ENCODE measurements at places on chromosomes 5 and 9. TPM values are rescaled to one million over a fixed set of nuclear protein-coding genes. Genes with fewer than 3 reads are reported as not detected.

Gene MELK
- total RNA-seq, result 51.0 TPM

- no peak overlapping the region for H3K4me3 ChIP-seq
- DNase-seq, result no peak
- H3K36me3 ChIP-seq, result no peaks in the 10 kb centered on the region
- H3K4me1 ChIP-seq, result peaks cover 10% of the 10 kb centered on the region
- no peaks in the 10 kb centered on the region for H3K27me3 ChIP-seq
Measured at GRCh38 chr5:91266184-91266705, 116.9 kb downstream of the ARRDC3 start.

Gene GKAP1
- 3.2 TPM for total RNA-seq

DNA sequence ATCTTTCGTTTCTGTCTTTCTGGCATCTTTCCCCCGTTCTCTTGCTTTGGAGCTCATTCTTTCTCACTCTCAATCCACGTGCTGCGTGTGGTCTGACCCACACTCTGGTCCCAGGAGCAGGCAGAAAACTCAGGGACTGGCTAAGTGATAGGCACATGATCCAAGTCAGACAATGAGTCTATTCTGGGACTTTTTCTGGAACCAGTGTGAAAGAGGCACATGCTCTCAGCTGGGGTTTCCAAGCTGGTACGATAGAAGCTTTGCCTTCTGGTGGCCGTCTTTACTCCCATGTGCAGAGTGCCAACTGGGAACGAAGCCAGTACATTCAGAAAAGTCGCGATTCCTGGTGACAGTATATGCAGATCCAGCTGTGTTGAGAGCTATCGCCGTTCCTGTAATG is 94.4 kb downstream of the PDZD2 start:
- no peaks in the 10 kb centered on the region for H3K4me1 ChIP-seq
- H3K27me3 ChIP-seq, result no peaks in the 10 kb centered on the region
- no peaks in the 10 kb centered on the region for H3K36me3 ChIP-seq

GRCh38 chr5:42787073-42787472 is 24.6 kb downstream of the SELENOP start:
- H3K27me3 ChIP-seq, result no peaks in the 10 kb centered on the region
- H3K4me3 ChIP-seq, result no peak overlapping the region
- H3K27ac ChIP-seq, result no peak overlapping the region
- no peaks in the 10 kb centered on the region for H3K36me3 ChIP-seq
- DNase-seq, result no peak
- no peaks in the 10 kb centered on the region for H3K4me1 ChIP-seq

DNA sequence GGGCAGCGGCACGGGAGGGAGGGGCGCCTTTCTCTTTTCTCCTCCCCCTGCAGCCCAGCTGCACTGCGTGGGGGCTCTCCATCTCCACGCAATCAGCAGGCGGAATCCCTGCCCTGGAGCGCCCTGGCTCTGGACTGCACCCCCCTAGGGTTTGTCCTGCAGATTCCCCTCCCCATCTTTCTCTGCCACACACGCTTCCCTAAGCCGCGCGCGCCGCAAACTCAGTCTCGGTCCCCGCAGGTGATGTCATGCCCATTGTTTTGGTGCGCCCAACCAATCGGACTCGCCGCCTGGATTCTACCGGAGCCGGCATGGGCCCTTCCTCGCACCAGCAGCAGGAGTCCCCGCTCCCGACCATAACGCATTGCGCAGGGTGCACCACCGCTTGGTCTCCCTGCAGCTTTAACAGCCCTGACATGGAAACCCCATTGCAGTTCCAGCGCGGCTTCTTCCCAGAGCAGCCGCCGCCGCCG is at the start of gene KCNN2:
Gene KCNN2, plus strand, starts transcription at position 347 of the 473 bp plus-strand sequence. Its CDS starts 70 bp downstream, at position 417.
- no peak within 1 kb of the TSS for H3K4me3 ChIP-seq
- no peak within 1 kb of the TSS for H3K27ac ChIP-seq
- H3K36me3 ChIP-seq, result no peaks in the 10 kb centered on the region
- no peak for DNase-seq
- H3K4me1 ChIP-seq, result no peaks in the 10 kb centered on the region
- peaks cover 8% of the 10 kb centered on the region for H3K27me3 ChIP-seq

DNA sequence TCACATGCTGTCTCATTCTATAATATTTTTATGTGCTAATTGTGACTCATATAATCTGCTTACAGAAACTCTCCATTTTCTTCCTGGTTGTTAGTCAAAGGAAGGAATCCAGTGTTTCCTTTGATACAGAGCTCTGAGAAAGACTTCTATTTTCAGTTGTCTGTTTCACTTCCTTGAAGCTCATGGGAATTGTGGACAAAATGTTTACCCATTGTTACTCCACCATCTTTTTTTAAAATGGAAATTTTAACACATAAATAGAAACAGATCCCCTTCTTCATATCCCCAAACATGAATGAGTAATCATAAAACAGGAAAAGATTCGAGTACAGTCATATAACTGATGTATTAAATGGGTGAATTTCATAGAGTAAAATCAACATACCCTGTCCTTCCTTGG is 42.0 kb upstream of the KCNN2 start:
- no peak for DNase-seq
- no peaks in the 10 kb centered on the region for H3K36me3 ChIP-seq
- H3K4me3 ChIP-seq, result no peak overlapping the region
- no peaks in the 10 kb centered on the region for H3K4me1 ChIP-seq
- no peak overlapping the region for H3K27ac ChIP-seq
- no peaks in the 10 kb centered on the region for H3K27me3 ChIP-seq

DNA sequence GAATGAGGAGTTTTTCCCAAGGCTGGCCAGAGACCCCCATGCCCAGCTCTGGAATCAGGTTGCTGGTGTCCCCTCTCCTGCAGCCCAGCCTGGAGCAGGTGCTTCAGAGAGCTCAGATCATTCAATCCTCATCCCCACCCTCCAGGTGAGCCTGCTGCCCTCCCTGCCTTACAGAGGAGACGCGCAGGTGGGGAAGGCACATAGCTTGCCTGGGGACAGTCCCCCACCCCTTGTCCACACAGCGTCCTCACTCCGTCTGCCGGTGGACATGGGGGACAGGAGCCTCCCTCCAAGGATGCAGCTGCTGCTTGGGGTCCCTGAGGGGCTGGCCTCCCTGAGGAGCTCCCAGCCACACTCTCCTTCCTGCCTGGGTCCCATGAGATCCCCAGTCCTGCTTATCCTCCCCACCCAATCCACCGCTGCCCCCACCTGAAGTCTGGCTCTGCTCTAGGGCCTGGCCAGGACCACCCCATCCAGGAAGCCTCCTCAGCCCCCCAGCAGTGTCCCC is 17.1 kb upstream of the QSOX2 start:
- H3K27ac ChIP-seq, result no peak overlapping the region
- H3K36me3 ChIP-seq, result no peaks in the 10 kb centered on the region
- H3K4me3 ChIP-seq, result no peak overlapping the region
- H3K27me3 ChIP-seq, result no peaks in the 10 kb centered on the region
- peaks cover 3% of the 10 kb centered on the region for H3K4me1 ChIP-seq
- DNase-seq, result no peak

Gene PCDHA4
- not detected for total RNA-seq

GRCh38 chr5:167949435-167949834 is 342.0 kb upstream of the WWC1 start:
- no peaks in the 10 kb centered on the region for H3K36me3 ChIP-seq
- no peaks in the 10 kb centered on the region for H3K27me3 ChIP-seq
- H3K4me3 ChIP-seq, result no peak overlapping the region
- DNase-seq, result no peak

GRCh38 chr9:26727471-26727870 is 165.1 kb downstream of the CAAP1 start:
- no peaks in the 10 kb centered on the region for H3K36me3 ChIP-seq
- no peaks in the 10 kb centered on the region for H3K27me3 ChIP-seq
- H3K4me1 ChIP-seq, result no peaks in the 10 kb centered on the region
- no peak overlapping the region for H3K27ac ChIP-seq
- H3K4me3 ChIP-seq, result no peak overlapping the region

DNA sequence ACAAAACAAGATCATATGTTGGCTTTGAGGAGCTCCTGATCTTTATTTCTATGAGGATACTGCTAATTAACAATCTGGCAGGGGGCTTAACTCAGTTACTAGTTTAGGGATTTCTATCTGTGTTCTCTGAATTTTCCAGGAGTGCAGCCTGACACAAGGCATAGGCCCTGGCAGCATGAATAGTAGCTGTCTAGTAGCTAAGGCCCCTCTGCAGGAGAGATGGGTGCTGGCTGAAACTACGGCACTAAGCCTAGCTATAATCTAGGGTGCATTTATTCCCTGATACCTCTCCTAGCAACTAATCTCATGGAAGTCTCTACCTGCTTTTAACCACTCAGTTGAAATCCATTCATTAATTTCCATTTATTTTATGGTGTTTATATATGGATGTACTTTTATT is 268.2 kb downstream of the TMEM232 start:
- no peak overlapping the region for H3K27ac ChIP-seq
- no peak overlapping the region for H3K4me3 ChIP-seq
- no peaks in the 10 kb centered on the region for H3K27me3 ChIP-seq
- DNase-seq, result no peak
- H3K36me3 ChIP-seq, result no peaks in the 10 kb centered on the region

Gene SH3TC2
- total RNA-seq, result not detected

- H3K4me3 ChIP-seq, result no peak overlapping the region
- no peaks in the 10 kb centered on the region for H3K4me1 ChIP-seq
- H3K36me3 ChIP-seq, result no peaks in the 10 kb centered on the region
- DNase-seq, result no peak
Measured at GRCh38 chr5:168457542-168457941, 28.7 kb upstream of the RARS1 start.
